AML-193 (cell line): ENCODE measurements at places on chromosomes 5 and 9.

DNA sequence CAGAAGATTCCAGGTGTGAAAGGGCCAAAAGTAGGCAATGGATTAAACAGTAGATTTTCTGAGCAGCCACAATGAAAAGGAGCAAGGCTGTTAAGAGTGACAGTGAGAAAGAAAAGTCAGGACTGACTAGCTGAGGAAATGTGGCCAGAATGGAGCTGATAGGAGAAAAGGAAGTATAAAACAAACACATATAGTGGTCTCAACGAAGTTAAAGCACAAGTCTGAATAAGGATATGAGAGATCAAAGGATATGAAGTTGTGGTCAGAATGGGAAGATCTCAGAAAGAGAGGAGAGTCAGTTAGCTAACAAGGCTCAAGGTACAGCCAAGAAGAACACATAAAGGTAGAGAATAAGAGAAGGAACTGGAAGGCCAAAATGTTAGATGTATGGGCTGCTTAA, 39.9 kb downstream of the FNIP1 start:
- DNase-seq = no peak

DNA sequence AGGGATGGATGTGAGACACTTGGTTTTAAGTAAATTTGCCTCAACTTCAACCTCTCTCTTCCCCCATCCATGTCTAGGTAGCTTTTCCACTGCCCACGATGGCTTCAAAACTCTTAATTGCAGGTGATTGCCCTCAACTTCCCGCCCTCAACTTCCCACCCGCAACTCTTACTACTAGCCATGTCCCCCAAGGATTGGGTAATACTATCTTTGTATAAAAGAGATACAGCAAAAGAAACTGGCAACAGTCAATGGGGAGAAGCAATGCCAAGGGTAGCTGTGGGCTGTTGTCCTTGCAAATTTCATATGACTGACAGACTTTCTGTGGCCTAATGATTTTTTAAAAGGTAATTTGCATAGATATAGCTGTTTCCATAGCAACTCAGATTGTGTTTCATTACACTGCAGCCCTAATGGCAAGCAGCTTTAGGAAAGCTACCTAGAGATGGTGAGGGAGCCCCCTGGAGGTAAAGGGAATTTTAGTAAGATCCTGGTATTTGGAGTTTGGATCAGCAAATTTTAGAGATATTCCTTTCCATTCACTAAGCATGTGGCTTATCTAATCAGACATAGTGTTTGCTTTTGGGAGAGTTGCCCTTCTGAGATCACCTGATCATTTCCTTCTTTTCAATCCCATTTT, 421.5 kb upstream of the DAP start:
- peak; percentile 5 for DNase-seq

DNA sequence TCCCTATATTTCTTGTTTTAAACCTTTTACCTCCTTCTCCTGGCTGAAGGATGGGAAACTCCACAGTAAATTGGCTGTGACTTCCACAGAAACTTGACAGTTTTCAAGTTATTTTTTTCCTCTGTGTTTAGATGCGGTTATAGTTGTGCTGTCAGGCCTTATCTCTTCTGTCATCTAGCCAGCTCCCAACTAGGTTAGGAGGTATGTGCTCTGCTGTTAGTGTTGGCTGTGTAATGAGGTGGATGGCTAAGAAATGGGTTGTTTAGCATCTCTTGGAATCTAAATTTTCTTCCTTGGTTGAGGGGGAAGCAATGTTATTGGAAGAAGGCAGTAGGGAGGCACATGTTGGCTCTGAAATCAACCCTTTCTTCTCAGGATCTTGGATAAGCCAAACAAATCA, 149.9 kb upstream of the RUSC2 start:
- DNase-seq = no peak

- DNase-seq = no peak
These were observed 5.6 kb upstream of the AMBP start for GRCh38 chr9:114083666-114084065.

GRCh38 chr5:135240283-135240633, 158.8 kb downstream of the MACROH2A1 start:
- no peak for DNase-seq

GRCh38 chr5:53331463-53331862, 149.0 kb upstream of the FST start:
- no peak for DNase-seq

DNA sequence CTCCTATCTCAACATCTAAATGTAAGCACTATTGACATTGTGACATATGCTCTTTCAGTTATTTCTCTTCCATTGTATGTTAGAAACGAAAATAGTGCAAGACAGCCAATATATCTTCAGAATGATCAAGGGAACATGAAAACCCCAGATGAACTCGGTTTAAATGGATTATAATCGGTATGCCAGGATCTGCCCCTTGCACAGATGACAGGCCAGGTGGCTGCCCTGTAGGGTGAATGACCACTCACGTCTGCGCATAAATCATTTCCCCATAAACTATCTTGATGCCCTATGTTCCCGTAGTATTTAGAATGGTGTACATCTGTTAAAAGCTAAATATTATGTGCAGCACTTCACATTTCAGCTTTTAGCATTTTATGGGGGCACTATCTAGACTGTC, 69.7 kb upstream of the RANBP3L start:
- DNase-seq = no peak

DNA sequence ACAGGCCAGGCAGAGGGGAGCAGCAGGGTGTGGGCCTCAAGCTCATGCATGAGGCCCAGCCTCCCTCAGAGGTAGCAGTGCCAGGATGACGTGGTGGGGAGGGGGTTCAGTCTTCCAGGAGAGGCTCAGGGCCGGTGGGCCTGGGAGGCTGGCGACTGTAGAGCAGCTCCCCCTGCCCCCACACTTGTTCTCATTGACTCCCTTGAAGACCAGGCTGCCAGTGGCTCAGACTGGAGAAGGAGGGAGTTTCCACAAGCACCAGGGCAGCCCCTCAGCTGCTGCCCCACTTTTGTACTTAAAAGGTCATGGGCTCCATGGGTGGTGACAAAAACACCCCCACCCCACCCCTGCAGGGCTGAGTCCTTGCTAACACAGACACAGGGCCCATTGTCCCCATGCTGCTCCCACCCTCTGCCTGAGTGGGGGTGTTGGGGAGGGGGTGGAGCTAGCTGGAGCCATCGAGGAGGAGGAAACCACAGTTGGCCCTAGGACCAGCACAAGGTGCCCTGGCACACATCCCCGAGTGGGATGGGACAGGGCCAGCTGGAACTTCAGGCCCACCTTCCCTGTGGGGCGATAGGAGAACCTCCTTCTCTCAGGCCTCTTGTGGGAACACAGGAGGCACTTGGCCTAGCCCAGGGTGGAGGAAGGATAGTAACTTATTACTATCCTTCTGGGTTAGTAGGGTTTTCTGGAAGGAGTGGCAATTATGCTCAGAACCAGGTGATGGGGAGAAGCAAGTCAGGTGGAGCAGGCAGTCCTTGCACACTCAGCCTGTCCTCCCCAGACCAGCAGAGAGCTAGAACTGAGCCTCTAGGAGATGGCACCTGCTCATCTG, 10.7 kb downstream of the PDLIM4 start:
- DNase-seq = no peak

DNA sequence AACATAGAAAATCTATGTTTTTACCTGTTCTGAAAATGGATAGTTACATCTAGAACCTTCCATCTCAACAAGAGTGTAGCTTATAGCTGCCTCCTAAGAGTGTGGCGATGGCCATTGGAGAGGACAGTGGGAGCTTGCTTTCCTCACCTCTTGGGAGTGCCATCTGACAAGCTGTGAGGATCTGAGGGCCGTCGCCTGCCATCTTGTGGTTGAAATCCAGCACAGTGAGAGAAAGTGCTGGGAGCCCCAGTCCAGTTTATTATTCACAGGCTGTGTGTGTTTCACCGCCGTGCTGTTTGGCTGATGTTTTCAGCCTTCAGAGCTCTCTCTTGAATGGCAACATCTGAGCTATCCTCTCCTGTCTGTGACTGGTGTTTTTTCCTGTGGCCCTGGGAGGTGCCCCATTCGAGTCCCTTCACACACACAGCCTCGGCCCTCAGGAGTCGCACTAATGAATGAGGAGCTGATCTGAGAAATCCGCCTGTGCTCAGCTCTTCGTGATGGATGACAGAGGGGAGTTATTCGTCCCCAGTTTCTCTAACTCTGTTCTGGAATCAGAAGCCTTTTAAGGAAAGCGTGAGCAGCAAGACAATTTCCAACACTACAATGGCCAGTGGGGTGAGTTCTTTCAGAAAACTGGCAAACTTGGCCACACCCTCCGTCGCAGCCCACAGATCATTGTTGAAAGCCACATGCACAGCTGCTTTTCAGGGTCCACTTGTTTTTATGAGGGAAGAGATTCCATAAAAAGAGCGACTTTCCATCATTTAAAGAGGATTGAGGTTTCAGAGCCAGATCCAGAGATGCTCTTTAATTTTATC, 170.3 kb downstream of the PDZD2 start:
- peak; percentile 2 for DNase-seq

DNA sequence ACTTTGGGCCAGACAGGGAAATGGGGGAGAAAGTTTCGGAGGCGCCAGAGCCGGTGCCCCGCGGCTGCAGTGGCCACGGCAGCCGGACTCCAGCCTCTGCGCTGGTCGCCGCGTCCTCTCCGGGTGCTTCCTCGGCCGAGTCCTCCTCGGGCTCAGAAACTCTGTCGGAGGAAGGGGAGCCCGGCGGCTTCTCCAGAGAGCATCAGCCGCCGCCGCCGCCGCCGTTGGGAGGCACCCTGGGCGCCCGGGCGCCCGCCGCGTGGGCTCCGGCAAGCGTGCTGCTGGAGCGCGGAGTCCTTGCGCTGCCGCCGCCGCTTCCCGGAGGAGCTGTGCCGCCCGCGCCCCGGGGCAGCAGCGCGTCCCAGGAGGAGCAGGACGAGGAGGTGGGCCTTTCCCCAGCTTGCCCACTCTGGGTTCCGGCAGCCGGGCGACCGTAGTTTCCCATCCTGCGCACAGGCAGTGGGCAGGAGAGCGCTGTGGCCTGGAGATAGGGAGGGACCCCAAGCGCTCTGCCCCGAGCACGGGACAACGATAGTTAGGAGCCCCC, 516 bp downstream of the MAST4 start:
- no peak for DNase-seq
